ENCODE measurements at places on chromosomes 2 and 18. TPM values are rescaled to one million over a fixed set of nuclear protein-coding genes. Genes with fewer than 3 reads are reported as not detected.

CHRNG gene
- total RNA-seq: not detected

ASB18 gene
- total RNA-seq: 1.6 TPM

SP9 gene
- 14.5 TPM for total RNA-seq

AQP4 gene
- total RNA-seq: 549 TPM

CGREF1 gene
- total RNA-seq: 28.8 TPM

Data from diencephalon (tissue), 1 donor.